Hematopoietic multipotent progenitor cell treated with erythropoietin and hydrocortisone succinate and interleukin-3 and kit ligand, for 15 days (in vitro differentiated cells): ENCODE measurements at places on chromosomes 6 and 20.

DNA sequence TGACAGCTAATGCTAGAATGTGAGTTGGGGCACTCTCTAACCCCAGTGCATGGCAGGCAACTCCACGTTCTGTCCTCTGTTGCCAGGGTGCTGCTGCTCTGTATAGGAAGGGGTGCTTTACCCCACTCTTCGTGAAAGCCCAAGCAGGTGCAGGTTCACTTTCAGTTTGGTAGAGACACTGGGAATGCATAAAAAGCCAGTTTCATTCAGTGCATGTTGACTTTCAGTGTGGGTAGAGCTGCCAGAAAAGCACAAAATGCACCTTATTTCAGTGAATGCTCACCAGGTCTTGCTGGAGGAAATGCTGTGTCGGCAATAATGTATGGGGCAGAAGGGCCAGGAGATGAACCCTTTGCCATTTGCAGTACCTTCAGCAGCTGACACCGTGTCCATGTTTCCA is 62.1 kb upstream of the ADGRB3 start:
- DNase-seq = no peak

DNA sequence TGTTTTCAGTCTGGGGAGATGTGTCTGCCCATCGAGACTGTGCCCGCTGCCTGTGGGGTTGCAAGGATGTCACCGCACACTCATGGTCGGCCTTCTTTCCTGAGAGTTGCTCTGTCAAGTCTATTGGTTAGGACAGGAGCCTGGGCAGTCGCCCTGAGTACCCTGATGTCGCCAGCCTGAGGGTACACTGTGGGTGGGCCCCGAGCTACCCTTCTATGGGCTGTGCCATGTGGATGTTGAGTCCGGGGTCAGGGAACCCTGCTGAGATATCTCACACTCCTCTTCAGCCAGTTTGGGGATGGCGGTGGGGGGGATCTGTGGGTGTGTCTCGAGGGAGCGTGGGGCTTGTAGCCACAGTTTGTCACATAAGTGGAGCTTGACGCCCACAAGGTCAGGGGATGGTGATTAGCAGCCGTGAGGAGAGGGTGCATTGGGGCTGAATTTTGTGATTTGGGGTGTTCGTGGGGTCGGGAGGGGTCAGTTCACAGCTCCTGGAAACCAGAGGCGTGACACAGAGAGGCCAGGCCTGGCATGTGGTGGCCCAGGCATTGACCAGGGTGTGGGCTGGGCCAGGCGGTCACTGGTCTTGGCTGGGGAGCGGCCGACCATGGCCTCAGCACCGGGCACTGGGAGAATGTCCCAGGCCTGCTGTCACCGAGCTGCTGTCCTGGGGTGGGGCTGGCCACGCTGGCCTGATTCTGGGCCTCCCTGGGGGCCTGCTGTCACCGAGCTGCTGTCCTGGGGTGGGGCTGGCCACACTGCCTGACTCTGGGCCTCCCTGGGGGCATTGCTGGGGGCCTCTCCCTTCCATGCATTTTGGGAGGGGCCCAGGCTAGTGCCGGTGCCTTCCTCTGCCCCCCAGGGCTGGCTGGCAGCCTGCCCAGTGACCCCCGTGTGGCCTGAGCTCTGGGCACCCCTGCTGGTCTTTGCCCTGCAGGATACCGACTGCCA is 1.6 kb upstream of the NPBWR2 start:
- no peak for DNase-seq

- no peak for DNase-seq
Measured at GRCh38 chr6:16352258-16352635, 113.9 kb downstream of the GMPR start.

DNA sequence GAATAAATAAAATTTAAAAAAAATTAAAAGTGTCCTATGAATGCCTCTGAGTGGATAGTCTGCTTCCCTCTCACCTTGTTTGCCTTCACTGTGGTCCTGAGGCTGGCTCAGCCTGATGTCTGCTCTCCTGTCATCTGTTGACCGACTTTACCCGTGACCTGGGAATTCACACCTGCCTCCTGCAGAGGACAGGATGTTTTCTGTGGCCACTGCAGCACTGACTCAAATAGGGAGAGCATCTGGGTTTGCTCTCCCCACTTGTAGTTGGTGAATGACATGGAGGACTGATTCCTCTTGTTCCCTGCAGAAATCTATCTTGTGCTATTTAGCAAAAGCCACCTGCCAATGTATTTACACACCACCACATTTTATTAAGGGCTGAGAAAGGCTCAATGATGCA is 52.4 kb upstream of the ERVFRD-1 start:
- DNase-seq = no peak

GRCh38 chr6:32087574-32088486 is 21.3 kb downstream of the TNXB start:
- peak; percentile 83 for DNase-seq

DNA sequence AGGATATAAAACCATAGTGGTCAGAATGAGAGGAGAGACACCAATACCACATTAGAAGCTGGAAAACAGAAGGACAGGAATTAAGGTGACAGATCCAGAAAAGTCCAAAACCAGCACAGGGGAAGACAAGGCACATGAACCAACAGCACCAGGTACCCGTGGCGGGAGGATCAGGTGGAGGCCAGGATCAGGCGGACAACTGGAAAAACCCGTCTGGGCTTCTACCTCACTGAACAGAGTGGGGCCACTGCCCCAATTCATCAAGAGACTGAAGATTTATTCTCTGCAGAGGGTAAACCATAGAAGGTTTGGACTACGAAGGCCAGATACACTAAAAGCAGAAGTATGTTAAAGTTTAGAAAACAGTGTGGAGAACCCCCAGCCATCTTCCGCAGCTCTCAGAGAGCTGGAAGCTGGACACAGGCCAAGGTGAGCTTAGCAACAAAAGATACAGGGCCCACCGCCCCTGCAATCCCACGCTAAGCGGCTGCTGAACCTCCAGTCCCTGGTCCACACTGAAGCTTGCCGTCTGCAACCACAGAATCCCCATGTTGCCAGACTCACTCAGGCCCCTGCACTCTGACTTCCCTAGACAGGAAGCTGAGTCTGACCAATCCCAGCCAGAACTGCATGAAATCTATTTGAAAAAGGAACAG is 29.9 kb downstream of the ABHD12 start:
- DNase-seq = no peak

DNA sequence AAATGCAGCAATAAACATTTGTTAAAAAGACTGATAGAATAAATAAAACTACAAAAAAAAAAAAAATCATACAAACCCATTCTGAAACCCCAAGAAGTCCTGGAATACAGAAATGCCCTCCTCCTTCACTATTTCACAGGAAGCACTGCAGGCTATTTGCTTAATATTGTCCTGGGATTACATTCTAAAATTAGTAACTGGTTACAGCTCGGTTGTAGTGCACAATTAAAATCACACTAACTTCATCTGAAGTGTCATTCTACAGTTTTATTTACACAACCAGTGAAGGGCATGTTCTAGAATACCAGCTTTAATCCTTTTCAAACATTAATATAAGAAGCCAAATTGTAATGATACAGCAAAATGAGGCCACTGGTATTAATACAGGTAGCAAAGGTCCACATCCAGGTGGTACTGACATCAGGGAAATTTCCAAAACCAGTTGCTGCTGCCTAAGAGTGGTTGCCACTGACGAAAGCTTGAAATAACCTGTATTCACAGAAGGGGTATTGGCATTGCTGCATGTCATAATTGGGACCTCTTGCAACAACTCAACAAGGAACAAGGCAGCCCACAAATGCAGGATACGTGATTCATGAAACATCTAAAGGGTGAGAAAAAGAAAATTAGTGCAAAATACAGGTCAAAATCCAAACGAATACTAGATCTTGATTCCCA is 26.9 kb downstream of the AKIRIN2 start:
- DNase-seq = no peak

DNA sequence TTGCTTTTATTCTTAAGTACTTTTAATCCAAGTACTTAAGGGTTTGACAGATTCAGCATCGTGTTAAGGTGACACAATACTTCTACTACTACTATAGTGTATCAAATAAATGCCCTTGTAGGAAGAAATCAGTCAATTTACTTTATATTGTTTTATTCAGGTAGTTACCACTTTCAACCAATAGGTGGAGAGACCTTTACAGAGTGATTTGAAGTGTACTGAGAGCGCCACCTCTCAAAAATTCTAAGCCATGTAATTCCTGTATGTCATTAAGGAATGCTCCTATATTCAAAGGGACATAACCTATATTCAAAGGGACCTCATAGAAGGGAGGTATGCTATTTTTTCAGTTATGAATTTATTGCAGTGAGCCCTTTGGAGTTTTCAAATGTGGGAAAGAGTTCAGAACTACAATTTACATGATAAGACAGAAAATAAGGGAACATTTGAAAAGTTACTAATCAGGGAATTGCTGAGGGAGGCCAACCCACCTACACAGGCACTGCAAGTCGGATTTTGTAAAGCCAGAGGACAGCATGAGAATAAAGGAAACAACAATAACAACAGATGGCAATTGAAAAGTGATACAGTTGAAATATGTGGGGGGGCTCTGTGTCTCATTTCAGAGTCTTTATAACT is 955.6 kb downstream of the TBC1D32 start:
- peak; percentile 2 for DNase-seq

GRCh38 chr6:26173836-26174145 is 86.6 kb downstream of the HFE start:
- DNase-seq = no peak

- DNase-seq = peak; percentile 5
Measured at GRCh38 chr20:24497851-24498250, 28.4 kb downstream of the SYNDIG1 start.

GRCh38 chr20:51275181-51275580 is 252.3 kb upstream of the KCNG1 start:
- DNase-seq = no peak

- no peak for DNase-seq
Measured at GRCh38 chr6:161200610-161201370, 73.1 kb downstream of the AGPAT4 start.

DNA sequence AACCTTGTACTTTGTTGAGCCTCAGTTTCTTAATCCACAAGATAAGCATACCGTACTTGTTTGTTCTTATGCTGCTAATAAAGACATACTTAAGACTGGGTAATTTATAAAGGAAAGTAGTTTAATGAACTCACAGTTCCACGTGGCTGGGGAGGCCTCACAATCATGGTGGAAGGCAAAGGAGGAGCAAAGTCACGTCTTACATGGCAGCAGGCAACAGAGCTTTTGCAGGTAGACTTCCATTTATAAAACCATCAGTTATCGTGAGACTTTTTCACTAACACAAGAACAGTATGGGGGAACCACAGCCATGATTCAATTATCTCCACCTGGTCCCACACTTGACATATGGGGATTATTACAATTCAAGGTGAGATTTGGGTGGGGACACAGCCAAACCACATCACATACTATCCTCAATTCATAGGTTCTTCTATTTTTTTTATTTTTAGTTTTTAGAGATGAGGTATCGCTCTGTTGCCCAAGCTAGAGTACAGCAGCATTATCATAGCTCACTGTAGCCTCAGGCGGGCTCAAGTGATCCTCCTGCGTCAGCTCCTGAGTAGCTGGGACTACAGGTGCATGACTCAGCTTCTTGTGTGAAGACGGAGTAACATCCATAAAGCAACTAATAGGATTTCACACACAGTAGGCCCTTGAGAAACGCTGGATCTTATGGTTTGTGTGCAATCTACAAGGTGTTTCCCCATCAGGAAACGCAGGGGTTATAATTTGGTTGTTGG is 76.7 kb upstream of the IYD start:
- DNase-seq = no peak
